Type B pancreatic cell (in vitro differentiated cells): ENCODE measurements at places on chromosomes 1 and 21. TPM values are rescaled to one million over a fixed set of nuclear protein-coding genes. Genes with fewer than 3 reads are reported as not detected.

DNA sequence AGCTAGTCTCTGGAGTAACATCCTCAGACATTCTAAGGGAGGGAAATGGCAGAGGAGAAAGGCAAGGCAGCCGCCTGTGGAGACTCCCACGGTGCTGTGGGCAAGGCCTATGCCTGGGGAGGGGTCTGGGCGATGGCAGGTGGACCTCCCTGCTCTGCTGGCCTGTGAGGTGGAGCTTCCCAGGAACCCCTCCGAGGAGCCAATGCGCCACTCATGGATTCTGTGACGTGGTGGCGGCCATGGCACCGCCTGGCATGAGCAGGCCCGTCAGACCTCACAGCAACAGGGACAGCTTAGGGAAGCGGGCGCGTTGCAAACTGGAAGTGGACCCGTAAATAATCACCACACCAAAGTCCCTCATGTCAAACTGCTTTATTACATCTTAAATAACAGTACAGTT, 6.7 kb upstream of the NADK start:
- DNase-seq: no peak
- H3K36me3 ChIP-seq: peaks cover 10% of the 10 kb centered on the region
- H3K27me3 ChIP-seq: no peaks in the 10 kb centered on the region
- H3K4me1 ChIP-seq: peaks cover 5% of the 10 kb centered on the region
- no peak overlapping the region for H3K4me3 ChIP-seq

DNA sequence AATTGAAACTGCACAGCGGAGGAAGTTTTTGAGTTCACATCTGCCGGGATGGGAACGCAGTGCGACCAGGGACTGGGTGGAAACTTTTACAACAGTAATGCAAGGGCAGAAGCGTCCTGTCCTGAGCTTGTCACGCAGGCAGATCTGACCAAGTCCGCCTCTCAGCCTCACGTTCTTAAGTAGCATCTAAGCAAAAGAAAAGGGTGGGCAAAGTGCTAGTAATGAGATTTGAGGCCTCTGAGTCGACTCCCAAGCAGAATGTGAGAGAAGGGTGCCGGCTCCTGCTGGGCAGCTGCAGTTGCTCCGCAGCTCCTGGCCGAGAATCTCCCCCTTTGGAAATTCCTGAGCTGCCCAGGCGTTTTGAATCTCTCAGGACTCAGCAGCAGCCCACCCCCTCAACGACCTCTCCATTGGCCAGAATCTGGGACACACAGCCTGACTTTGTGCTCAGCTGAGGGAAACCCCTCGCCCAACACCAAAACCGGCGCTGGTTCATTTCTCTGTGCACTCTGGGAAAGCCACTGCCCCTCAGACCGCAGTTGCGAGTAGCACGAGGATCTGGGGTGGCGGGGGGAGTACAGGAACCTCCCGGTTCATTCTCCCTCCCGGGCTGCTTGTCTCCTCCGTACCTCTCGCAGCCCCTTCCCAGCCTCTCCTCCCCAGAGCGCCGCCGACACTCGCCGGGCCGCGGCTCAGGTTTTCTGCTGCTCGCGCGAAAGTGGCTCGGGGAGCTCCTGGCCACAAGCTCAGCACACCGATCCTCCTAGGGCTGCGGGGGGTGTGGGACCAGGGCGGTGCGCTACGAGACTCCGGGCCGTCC, 913 bp upstream of the S1PR1 start:
- H3K4me3 ChIP-seq: peak overlapping the region; percentile 91
- H3K4me1 ChIP-seq: peaks cover 20% of the 10 kb centered on the region
- H3K27ac ChIP-seq: peak overlapping the region; percentile 23
- peaks cover 76% of the 10 kb centered on the region for H3K27me3 ChIP-seq
- H3K36me3 ChIP-seq: peaks cover 4% of the 10 kb centered on the region

DNA sequence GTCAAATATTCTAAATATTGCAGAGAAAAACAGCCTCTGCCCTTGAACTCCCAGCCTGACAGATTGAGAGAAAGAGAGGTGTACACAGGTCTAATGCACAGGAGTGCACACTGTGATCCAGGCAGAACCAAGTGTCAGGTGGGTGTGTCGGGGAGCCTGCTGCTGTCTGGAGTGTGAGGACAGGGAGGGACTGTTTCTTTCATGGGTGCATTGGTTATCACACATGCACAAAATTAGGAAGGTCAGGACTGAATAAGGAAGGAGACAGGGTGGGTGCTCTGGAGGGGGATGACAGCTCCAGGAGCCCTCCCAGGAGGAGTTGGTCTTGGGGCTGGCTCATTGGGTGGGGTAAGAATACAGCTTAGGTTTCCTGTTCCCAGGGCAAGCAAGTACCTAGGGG, 13.3 kb upstream of the PINK1 start:
- no peaks in the 10 kb centered on the region for H3K36me3 ChIP-seq
- peaks cover 14% of the 10 kb centered on the region for H3K27me3 ChIP-seq
- H3K4me1 ChIP-seq: peaks cover 12% of the 10 kb centered on the region
- DNase-seq: no peak
- no peak overlapping the region for H3K27ac ChIP-seq
- no peak overlapping the region for H3K4me3 ChIP-seq

- H3K4me1 ChIP-seq: peaks cover 10% of the 10 kb centered on the region
- no peaks in the 10 kb centered on the region for H3K27me3 ChIP-seq
- H3K36me3 ChIP-seq: no peaks in the 10 kb centered on the region
- H3K4me3 ChIP-seq: no peak overlapping the region
- DNase-seq: no peak
Observed at GRCh38 chr1:60066001-60066400, 7.6 kb downstream of the C1orf87 start.

DNA sequence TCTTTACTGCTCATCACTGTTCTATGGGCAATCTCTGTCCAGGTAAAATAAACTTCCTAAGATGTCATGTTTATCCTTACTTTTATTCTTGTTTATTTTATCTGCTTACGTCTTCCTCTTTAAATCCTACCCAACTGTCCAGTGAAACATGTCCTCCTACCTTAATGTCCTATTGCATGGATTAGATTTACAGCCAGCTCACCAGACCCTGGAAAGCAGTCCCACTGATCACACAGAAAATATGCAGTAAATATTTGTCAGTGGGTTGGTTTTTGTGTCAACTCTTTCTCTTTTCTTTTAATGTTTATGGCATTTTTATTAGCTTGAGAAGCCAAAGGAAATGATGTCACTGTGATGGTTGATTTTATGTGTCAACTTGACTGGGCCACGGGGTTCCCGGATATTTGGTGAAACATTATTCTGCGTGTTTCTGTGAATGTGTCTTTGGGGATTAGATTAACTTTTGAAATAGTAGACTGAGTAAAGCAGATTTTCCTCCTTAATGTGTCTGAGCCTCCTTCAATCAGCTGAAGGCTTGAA, 258.3 kb downstream of the SRGAP2C start:
- DNase-seq: no peak
- no peaks in the 10 kb centered on the region for H3K27me3 ChIP-seq
- H3K27ac ChIP-seq: no peak overlapping the region
- no peaks in the 10 kb centered on the region for H3K36me3 ChIP-seq
- H3K4me3 ChIP-seq: no peak overlapping the region

GRCh38 chr1:156993426-156994147, 52.0 kb downstream of the ARHGEF11 start:
- no peaks in the 10 kb centered on the region for H3K27me3 ChIP-seq
- peaks cover 13% of the 10 kb centered on the region for H3K36me3 ChIP-seq
- no peak overlapping the region for H3K4me3 ChIP-seq

GRCh38 chr1:178434899-178435435, 61.8 kb downstream of the CLEC20A start:
- H3K4me3 ChIP-seq: no peak overlapping the region
- no peaks in the 10 kb centered on the region for H3K27me3 ChIP-seq
- no peaks in the 10 kb centered on the region for H3K36me3 ChIP-seq
- DNase-seq: no peak
- H3K27ac ChIP-seq: peak overlapping the region; percentile 61
- H3K4me1 ChIP-seq: no peaks in the 10 kb centered on the region

GRCh38 chr1:27658951-27659496, 13.0 kb downstream of the IFI6 start:
- DNase-seq: no peak
- peak overlapping the region; percentile 93 for H3K27ac ChIP-seq
- H3K27me3 ChIP-seq: no peaks in the 10 kb centered on the region
- no peaks in the 10 kb centered on the region for H3K36me3 ChIP-seq
- peaks cover 37% of the 10 kb centered on the region for H3K4me1 ChIP-seq

DNA sequence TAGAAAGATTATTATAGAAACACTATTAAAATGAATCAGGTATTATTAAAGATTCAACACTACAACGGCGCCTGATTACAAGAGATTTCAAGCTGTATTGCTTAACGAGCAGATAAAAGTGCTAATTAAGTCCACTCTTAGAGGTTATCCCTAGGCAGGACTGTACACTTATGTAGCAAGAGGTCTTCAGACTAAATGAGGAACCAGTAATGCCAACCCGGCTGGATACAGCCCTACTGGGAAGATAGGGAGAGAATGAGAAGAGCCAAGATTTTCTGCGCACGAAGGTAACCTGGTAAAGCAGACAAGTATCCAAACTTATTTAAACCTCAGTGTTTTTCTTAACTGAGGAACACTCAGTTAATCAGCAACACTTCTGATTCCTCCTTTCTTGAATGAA, 115.7 kb upstream of the HIVEP3 start:
- peak overlapping the region; percentile 59 for H3K27ac ChIP-seq
- peaks cover 4% of the 10 kb centered on the region for H3K4me1 ChIP-seq
- no peak for DNase-seq

DNA sequence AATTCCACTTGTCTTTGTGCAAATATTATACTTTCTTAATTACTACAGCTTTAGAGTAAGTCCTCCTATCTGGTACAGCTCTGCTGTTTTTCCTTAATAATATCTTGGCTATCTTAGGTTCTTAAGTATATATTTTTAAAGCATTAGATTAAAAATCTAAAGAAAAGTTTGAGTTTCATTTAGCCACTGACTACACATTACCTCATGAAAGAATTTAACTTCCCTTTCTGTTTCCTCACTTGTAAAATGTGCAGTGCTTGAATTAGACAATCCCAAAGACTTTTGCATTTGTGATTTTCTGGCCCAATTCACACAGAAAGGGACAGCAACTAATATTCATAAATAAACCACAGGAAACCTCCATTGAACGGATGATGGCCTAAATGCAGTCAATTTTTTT, 126.4 kb upstream of the SAMSN1 start:
- no peaks in the 10 kb centered on the region for H3K36me3 ChIP-seq
- no peak for DNase-seq
- H3K27me3 ChIP-seq: no peaks in the 10 kb centered on the region
- H3K4me3 ChIP-seq: no peak overlapping the region
- peaks cover 5% of the 10 kb centered on the region for H3K4me1 ChIP-seq
- H3K27ac ChIP-seq: no peak overlapping the region

GRCh38 chr1:93842750-93843500, 36.1 kb downstream of the DNTTIP2 start:
- H3K4me3 ChIP-seq: no peak overlapping the region
- peak overlapping the region; percentile 14 for H3K27ac ChIP-seq
- H3K36me3 ChIP-seq: peaks cover 11% of the 10 kb centered on the region
- DNase-seq: no peak
- peaks cover 8% of the 10 kb centered on the region for H3K27me3 ChIP-seq

- no peaks in the 10 kb centered on the region for H3K27me3 ChIP-seq
- peaks cover 29% of the 10 kb centered on the region for H3K36me3 ChIP-seq
- peak overlapping the region; percentile 51 for H3K27ac ChIP-seq
- peak overlapping the region; percentile 97 for H3K4me3 ChIP-seq
Observed at GRCh38 chr1:226404063-226404903, 3.6 kb downstream of the PARP1 start.

DNA sequence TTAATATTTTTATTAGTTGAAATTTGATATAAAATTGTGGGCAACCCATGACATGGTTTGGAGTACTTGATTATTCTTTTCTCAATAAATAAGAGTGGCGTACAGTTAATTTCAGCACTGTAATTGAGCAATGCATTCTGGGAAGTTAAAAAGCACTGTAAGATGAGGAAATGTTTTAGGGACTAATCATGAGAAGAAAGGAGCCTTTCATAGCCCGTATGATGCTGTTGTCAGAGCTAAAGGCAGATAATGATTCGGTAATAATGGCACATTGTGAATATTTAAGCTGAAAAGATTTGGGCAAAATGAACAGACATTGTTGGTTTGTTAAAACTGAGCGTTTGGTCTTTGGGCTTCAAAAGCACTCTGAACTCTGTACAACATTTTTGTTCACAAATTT, 139.3 kb downstream of the NFIA start:
- DNase-seq: no peak
- H3K36me3 ChIP-seq: peaks cover 8% of the 10 kb centered on the region
- peaks cover 9% of the 10 kb centered on the region for H3K4me1 ChIP-seq
- H3K4me3 ChIP-seq: no peak overlapping the region

GRCh38 chr1:41611932-41612450, 127.5 kb upstream of the EDN2 start:
- peaks cover 3% of the 10 kb centered on the region for H3K27me3 ChIP-seq
- peaks cover 12% of the 10 kb centered on the region for H3K4me1 ChIP-seq
- no peak for DNase-seq
- no peaks in the 10 kb centered on the region for H3K36me3 ChIP-seq
- no peak overlapping the region for H3K27ac ChIP-seq

- peak overlapping the region; percentile 62 for H3K27ac ChIP-seq
- peaks cover 39% of the 10 kb centered on the region for H3K4me1 ChIP-seq
- no peaks in the 10 kb centered on the region for H3K27me3 ChIP-seq
- H3K36me3 ChIP-seq: no peaks in the 10 kb centered on the region
Observed at GRCh38 chr1:171220581-171221054, 27.7 kb upstream of the FMO1 start.

DNA sequence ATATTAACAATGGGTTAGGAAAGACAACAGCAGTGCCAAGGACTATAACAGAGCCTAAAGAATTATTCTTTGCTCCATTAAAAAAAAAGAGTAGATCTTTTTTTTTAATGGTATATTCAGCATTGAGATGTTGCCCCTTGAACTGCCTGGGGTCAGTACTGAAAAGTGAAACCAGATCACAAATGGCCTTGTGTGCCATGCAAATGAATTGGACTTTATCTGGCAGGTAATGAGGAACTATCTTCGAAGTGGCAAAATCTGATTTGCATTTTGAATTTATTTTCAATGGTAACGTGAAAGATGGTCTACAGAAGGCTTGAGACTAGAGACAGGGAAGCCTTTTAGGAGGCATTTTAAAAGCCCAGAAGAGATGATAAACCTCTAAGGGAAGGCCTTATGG, 21.4 kb upstream of the PKN2 start:
- H3K36me3 ChIP-seq: no peaks in the 10 kb centered on the region
- H3K4me3 ChIP-seq: no peak overlapping the region
- no peaks in the 10 kb centered on the region for H3K27me3 ChIP-seq
- peaks cover 4% of the 10 kb centered on the region for H3K4me1 ChIP-seq

DNA sequence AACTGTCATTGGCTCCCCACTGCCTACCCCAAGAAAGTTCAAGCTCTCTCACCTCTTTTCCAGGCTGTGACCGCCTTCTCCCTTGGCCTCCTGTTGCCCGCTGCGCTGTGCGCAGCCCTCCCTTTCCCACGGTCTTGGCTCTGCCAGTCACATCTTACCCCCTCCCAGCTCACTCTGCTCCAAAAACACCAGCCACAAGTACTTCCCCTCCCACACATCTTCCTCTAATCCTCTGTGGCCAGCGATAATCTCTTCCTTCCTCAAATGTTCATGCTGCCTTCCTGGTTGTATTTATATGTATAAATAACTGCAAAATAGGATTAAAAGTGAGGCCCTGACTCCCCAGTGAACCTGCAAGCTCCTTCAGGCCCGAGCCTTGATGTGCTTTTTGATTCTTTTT, 81.8 kb downstream of the AJAP1 start:
- H3K27me3 ChIP-seq: no peaks in the 10 kb centered on the region
- no peak overlapping the region for H3K27ac ChIP-seq
- H3K36me3 ChIP-seq: no peaks in the 10 kb centered on the region
- H3K4me1 ChIP-seq: peaks cover 5% of the 10 kb centered on the region
- no peak for DNase-seq

OR2T35 gene
- total RNA-seq: not detected in 2 replicates

VSIG8 gene
- total RNA-seq: not detected in 2 replicates

AMY2A gene
- not detected in 2 replicates for total RNA-seq

C1orf226 gene
- total RNA-seq: 12.6 and 15.8 TPM in 2 replicates

BTBD19 gene
- 7.0 and 10.3 TPM in 2 replicates for total RNA-seq

ATP6V1G3 gene
- 0.69 and 0.89 TPM in 2 replicates for total RNA-seq

KIF14 gene
- 3.8 and 12.8 TPM in 2 replicates for total RNA-seq

CSMD2 gene
- 0.48 and 1.8 TPM in 2 replicates for total RNA-seq
